Sigmoid colon (tissue), 7 donors: ENCODE measurements at places on chromosomes 5 and 9. TPM values are rescaled to one million over a fixed set of nuclear protein-coding genes. Genes with fewer than 3 reads are reported as not detected.

DNA sequence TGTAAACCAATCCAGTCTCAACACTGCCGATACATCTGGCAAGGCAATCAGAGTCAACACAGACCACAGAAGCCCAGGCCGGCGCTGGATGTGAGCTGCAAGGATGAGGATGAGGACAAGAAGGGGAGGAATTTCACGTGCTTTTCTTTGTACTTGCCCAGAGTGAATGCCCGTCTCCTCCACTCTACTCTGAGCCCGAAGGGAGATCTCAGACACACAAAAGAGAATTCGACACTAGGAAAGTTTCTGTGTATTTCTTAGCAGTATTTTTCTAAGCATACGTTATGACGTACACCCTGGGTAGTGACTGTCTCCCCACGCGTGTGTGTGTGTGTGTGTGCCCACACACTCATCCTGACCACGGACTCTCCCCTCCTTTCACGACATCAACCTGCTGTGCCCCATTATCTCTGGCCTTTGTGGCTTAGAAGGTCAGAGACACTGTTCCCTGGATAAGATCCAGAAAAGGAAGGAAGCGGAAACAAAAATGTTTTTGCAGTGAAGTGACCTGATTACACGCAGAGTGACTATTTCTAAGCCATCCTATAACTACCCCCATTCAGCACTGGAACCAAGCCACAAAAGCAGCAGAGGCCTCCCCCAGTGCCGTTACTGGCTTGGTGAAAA lies 227.3 kb upstream of the DAPK1 start:
- no peak overlapping the region for H3K4me3 ChIP-seq
- no peak overlapping the region for H3K27ac ChIP-seq
- H3K4me1 ChIP-seq: peaks cover 8% of the 10 kb centered on the region
- DNase-seq: no peak

DNA sequence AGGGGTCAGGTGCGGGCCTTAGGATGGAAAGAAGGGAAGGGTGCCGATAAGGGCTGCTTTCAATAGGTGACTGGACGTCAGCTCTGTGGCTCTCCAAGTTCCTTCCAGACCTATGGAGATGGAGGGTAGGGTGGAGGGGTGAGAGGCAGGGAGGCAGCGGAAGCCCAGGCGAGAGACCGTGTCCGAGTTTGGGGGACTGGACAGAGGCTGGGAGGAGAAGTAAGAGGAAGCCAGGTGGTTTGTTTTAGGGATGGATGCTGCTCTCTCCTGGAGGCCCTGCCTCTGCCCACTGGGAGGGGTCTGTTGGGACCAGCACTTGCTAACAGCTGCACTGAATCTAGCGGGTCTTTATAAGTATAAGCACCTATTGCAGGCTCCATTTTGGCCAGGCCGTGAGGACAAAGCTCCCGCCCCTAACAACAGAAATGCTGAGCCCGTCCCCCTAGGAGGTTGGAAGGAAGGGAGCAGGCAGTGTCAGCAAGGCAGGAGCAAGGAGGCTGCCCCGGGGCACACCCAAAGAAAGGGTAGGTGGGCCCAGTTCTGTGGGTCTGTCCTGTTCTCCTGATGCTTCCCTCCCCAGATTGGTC lies 167.5 kb downstream of the DAB2IP start:
- H3K36me3 ChIP-seq: no peaks in the 10 kb centered on the region
- no peaks in the 10 kb centered on the region for H3K4me1 ChIP-seq
- no peak overlapping the region for H3K4me3 ChIP-seq
- H3K27ac ChIP-seq: no peak overlapping the region
- no peaks in the 10 kb centered on the region for H3K27me3 ChIP-seq

GRCh38 chr5:164518067-164518740 lies 1012.8 kb downstream of the MAT2B start:
- H3K4me3 ChIP-seq: no peak overlapping the region
- H3K4me1 ChIP-seq: no peaks in the 10 kb centered on the region
- no peak overlapping the region for H3K27ac ChIP-seq

GRCh38 chr9:89179540-89179894 lies 899 bp upstream of the SHC3 start:
- peak overlapping the region; percentile 39 for H3K4me3 ChIP-seq
- DNase-seq: no peak
- peak overlapping the region; percentile 59 for H3K27ac ChIP-seq

- H3K27ac ChIP-seq: no peak overlapping the region
- H3K36me3 ChIP-seq: no peaks in the 10 kb centered on the region
- no peaks in the 10 kb centered on the region for H3K27me3 ChIP-seq
- H3K4me1 ChIP-seq: no peaks in the 10 kb centered on the region
These were observed 24.9 kb upstream of the CRHBP start for GRCh38 chr5:76927961-76928360.

DNA sequence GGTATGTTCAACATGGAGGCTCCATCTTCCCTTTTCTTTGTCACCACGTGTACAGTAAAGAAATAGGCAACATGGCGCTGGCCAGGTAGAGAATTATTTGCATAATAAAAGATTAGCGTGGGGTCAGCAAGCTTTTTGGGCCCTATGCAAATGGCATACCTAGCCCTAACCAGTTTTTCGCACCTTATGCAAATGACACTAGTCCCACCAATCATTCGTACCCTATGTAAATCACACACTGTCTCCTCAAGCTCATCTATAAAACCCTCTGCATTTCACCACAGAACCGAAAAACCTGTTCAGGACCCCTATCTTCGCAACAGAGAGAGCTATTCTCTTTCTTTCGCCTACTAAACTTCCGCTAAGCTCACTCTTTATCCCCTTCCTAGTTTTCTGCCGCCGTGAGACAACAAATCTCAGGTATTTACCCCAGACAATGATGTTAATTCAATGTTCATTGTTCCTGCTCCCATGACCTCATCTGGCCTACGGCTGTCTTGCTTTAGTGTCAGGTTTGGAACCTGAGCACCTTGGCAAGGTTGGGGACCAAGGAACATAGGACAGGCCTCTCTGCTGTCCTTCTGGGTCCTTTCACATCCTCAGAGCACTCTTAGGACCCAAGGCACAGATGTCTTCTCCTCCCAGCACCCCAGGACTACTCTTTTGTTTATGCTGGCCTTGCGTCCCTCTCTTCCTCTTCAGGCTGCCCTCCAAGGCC lies 180.7 kb upstream of the RAI14 start:
- H3K27me3 ChIP-seq: no peaks in the 10 kb centered on the region
- H3K36me3 ChIP-seq: no peaks in the 10 kb centered on the region
- DNase-seq: no peak

DNA sequence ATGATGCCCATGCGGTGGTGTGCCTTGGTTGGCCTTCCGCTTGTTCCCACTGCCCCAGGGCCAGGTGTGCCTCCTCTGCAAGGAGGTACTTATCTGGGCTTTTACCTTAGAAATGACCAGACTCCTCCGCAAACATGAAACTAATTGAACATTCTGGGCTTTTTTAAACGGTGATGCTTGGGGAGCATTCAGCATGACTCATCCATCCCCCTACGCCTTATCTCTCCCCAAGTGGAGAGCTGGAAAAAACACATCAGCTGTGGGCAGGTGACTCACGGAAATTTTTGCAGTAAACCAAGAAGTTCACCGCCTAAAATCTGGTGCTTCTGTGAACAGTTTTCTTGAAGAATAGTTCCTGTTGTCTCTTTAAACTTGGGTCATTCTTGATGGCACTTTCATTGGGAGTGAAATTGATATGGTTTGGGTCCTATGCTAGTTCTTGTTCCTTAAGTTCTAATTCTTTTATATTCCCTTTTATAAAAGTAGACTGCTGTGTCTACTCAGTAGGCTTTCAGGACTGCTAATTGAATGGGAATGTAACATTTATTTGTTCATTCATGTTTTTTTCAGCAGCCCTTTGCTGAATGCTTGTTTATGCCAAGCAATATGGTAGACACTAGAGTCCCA lies 39.6 kb downstream of the SFXN1 start:
- no peak overlapping the region for H3K27ac ChIP-seq
- peaks cover 22% of the 10 kb centered on the region for H3K36me3 ChIP-seq
- no peak overlapping the region for H3K4me3 ChIP-seq
- H3K4me1 ChIP-seq: no peaks in the 10 kb centered on the region
- DNase-seq: no peak

DNA sequence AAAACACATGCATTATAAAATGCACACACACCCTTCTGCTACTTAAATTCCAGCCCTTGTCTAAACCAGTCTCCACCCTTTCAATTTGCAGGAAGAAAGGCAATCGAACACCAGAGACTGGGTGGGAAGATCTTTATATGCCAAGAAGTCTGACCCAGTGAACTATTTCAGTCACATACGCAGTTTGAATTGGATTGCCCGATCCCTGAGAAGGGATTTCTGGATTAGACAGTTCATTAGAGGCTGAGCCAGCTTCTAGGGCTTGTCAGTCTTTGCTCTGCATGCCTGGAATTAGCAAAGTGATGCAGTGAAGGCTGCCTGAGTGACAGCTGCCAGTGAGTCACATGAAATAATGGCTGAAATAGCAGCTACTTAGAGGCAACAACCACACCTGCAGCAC lies 159.9 kb downstream of the PPP2R2B start:
- H3K27me3 ChIP-seq: no peaks in the 10 kb centered on the region
- H3K27ac ChIP-seq: no peak overlapping the region
- no peak overlapping the region for H3K4me3 ChIP-seq
- DNase-seq: no peak
- no peaks in the 10 kb centered on the region for H3K4me1 ChIP-seq

DNA sequence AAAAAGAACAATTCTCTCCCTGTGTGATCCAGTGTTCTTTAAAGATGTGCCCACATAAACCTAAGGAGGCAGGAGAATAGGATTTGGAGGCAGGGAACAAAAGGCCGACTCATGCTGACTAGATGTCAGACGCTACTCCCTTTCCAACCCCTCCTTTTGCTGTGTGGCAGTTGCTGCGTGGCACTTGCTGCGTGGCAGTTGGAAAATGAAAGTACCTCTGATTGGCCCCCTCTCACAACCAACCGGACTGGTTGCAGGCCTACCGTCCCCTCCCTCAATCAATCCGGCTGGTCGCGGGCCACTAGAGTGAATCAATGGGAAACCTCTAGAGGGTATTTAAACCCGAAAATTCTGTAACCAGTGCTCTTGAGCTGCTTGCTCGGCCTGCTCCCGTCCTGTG lies 551.0 kb downstream of the KIF4B start:
- no peak overlapping the region for H3K27ac ChIP-seq
- no peaks in the 10 kb centered on the region for H3K4me1 ChIP-seq

GRCh38 chr9:36566813-36567221 lies 5.9 kb upstream of the MELK start:
- no peaks in the 10 kb centered on the region for H3K27me3 ChIP-seq
- H3K36me3 ChIP-seq: no peaks in the 10 kb centered on the region
- no peak overlapping the region for H3K4me3 ChIP-seq
- peaks cover 13% of the 10 kb centered on the region for H3K4me1 ChIP-seq
- DNase-seq: peak; percentile 83
- peak overlapping the region; percentile 79 for H3K27ac ChIP-seq

- H3K36me3 ChIP-seq: no peaks in the 10 kb centered on the region
- no peak overlapping the region for H3K4me3 ChIP-seq
- H3K27ac ChIP-seq: peak overlapping the region; percentile 26
- H3K27me3 ChIP-seq: no peaks in the 10 kb centered on the region
These were observed 107.4 kb downstream of the LHFPL2 start for GRCh38 chr5:78541086-78541654.

DNA sequence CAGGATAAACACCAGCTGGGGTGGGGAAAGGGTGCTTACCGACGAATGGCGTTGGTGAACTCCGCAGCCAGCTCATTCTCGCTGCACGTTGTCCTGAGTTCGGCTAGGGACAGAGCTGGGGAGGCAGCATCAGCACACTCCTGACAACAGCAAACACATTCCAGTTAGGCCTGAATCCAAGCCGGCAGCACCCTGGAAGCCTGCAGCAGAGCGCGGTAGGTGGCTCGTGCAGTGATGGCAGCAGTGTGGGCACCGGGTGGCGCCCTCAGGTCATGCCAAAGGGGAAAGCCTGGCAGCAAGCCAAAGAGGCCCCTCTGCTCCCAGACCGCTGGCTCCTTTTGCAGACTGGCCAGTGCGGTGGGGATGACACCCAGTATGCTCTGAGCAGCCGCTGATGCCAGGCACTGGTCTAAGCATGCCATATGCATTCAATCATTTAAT lies 66.9 kb downstream of the DCP2 start:
- H3K4me1 ChIP-seq: no peaks in the 10 kb centered on the region
- H3K27me3 ChIP-seq: no peaks in the 10 kb centered on the region
- DNase-seq: no peak
- no peaks in the 10 kb centered on the region for H3K36me3 ChIP-seq

DNA sequence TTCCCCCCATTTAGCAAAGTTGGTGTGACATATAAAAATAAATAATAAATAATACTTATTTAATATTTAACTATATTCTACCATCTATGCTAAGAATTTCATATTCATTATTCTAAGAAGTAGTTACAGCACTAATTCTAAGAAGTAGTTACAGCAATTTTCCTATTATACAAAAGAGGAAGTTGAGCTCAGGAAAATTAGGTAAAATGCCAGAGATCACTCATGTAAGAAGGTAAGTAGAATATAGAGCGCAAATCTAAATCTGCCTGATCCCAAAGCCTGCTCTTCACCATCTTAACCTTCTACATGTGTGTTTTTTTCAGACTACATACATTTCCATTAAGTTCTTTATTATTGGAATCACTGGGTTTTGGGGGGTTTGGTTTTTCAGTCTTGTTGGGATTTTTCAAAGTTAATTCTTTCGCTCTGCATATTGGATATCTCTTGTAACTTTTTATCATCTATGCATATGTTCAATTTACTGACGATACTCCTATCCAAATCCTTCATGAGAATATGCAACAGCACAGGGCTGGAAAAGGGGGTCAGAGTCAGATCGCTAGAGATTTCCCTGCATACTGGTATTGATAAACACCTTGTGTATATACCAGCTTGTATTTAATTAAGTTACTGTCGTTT lies 852.1 kb downstream of the MAT2B start:
- H3K4me1 ChIP-seq: no peaks in the 10 kb centered on the region
- no peaks in the 10 kb centered on the region for H3K36me3 ChIP-seq
- H3K27ac ChIP-seq: no peak overlapping the region
- H3K4me3 ChIP-seq: no peak overlapping the region

DNA sequence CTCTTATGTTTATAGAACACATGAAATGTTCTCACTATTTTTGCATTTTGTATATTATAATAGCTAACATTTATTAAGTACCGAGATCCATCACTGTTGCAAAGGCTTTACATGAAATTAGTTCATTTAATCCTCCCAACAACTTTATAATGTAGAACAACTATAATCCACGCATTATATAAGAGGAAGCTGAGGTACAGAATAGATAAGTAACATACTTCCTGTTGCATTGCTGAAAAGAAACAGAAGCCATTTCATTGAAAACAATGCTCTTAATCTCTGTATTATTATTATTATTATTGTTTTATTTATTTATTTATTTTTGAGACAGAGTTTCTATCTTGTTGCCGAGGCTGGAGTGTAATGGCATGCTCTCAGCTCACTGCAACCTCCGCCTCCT lies 7.9 kb upstream of the INSYN2B start:
- no peak overlapping the region for H3K4me3 ChIP-seq
- no peaks in the 10 kb centered on the region for H3K36me3 ChIP-seq
- peaks cover 9% of the 10 kb centered on the region for H3K27me3 ChIP-seq
- no peak for DNase-seq
- H3K27ac ChIP-seq: no peak overlapping the region

The LTC4S gene
- 6.1 TPM for total RNA-seq

The CNTLN gene
- 12.1 TPM for total RNA-seq

The HNRNPH1 gene
- total RNA-seq: 495 TPM

The HSD17B3 gene
- not detected for total RNA-seq

The NRARP gene
- 1.8 TPM for total RNA-seq

The RELL2 gene
- 6.1 TPM for total RNA-seq

The GPR151 gene
- not detected for total RNA-seq

The NKD2 gene
- total RNA-seq: 2.1 TPM

The VAV2 gene
- total RNA-seq: 7.2 TPM
